ENCODE measurements at places on chromosomes 5 and 9.

- no peak for DNase-seq
These were observed 83.1 kb upstream of the IL6ST start for GRCh38 chr5:56077796-56078233.

DNA sequence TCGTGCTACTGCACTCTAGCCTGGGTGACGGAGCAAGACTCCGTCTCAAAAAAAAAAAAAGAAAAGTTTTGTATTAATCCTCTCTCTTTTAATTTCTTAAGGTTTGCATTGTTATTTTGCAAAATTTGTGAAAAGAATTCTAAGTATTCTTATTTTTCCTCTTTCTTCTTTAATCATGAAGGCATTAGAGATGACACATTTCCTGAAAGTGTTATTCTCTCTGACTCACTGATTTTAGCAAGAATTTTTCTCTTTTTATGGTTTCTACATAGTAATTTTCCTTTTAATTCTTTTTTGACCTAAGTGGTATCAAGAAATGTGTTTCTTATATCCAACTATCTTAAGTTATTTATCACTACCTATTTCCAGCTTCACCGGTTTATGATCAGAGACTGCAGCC, 78.0 kb downstream of the NSUN2 start:
- no peak for DNase-seq

DNA sequence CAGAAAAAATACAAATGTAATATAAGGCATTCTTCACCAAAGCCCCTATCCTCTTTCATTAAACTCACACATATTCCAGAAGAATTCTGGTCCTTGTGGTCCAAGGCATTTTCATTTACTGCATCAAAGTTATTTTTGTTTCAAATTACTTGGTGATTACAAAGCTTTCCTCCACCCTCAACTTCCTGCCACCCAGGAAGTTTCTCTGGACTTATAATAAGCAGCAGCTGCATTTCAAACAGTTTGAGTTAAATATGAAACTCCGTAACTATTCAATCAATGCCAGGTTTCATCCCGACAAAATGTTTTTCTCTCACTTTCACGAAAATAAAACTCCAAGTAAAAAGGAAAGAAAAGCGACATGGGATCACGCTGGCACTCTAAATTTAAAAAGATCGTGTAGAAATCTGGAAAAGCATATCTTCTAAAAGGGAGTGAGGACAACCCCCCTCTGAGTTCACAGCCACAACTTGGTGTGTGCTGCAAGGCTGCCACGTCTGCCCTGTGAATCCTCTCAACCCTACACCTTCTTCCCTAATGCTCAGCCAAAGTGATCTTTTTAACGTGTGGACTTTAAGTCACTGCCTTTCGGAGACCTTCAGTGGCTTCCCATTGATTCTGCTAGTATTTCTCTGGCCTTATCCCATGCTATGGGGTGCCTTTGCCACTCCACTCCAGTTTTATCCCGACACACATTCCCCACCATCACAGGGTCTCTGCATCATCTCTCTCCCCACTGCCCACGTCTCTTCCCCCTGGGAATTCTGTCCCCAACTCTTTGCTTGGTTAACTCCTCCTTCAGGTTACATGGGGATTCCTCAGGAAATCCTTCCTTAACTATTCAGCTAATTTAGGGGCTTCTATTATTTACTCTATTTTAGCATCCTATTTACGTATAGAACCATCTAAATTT, 91.1 kb upstream of the CER1 start:
- DNase-seq = no peak

DNA sequence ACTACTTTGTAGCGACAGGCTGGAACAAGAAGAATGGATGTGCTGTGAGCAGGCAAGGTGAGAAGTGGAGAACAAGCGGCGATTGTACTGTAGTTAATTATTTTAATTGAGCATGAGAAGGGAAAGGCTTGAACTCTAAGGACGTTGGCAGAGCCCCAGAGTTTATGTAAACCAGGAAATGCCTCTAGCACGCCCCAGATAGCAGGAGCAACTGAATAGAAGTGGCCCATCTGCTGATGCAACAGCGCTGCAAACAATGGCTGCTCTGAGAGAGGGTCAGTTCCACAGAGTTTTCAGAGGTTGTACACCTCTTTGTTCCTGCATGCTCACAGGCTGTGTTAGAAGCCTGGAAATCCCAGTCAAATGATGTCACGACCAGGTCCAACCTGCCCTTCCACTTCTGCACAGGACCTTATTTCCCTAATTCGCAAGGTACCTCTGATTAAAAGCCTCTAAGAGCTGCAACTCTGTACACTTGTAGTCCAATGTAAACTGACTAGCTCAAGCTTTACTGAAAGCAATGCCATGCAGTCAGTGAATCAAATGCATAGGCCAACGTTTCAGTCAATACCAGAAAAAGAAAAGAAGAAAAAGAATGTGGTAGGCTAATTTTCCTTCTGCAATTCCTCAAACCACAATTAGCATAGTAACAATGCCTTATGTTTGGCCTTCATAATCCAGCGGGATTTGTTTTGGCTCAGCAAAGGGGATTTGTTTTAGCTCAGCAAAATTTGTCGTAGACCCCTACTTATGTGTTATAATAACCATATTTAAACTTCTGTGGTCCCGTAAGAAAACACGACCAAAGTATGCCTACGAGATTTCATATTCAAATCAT, 119.6 kb upstream of the RETREG1 start:
- DNase-seq = no peak

- no peak for DNase-seq
These were observed 55.5 kb upstream of the MEF2C start for GRCh38 chr5:88938488-88938887.

DNA sequence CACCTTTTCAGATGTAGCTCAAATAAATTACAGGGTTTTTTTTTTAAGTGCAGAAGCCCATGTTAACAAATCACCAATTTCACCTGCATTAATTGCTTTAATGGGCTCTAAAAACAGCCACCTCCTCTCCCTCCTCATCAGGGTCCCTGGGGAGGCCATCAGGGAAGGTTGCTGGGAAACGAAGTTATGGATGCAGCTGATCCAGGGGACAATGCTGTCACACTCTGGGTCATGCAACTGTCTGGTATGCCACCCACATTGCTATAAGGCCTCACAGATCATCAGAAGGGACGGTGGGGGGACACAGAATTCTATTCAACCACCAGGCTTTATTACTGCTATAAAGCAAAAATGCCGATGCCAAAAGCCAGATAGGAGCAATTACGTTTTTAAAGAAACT, 9.3 kb downstream of the WHRN start:
- no peak for DNase-seq

GRCh38 chr5:14201325-14202045, 58.3 kb downstream of the TRIO start:
- DNase-seq = no peak

DNA sequence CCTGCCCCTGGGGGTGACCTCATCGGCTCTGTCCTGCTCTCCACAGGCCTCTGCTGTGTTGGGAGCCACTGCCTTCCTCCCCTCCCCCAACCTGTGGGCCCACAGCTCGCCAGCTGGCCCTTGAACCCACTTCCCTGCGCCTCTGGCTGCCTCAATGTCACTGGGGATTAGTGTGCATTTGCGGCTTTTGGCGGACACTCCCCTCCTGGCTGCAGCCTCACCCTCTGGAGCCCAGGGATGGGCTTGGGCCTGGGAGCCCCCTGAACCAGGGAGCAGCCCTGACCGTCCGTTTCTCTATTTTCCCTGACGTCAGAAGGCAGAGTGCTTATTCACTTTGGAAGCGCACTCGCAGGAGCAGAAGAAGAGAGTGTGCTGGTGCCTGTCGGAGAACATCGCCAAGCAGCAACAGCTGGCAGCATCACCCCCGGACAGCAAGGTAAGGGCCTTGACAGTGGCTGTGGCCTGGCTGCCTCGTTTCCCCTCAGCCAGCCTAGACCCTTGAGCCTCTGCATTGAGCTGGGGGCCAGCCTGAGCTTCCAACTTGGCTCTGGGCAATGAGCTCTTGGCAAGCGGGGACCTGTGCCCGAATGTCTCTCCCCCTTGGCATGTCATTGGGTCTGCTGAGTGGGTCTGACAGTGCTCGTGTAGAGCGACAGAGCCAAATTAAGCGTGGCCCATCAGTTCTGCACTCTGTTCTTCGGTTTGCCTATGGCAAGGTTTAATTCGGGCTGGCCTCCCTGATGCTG, 73.1 kb downstream of the RGS3 start:
- DNase-seq = peak; percentile 40

DNA sequence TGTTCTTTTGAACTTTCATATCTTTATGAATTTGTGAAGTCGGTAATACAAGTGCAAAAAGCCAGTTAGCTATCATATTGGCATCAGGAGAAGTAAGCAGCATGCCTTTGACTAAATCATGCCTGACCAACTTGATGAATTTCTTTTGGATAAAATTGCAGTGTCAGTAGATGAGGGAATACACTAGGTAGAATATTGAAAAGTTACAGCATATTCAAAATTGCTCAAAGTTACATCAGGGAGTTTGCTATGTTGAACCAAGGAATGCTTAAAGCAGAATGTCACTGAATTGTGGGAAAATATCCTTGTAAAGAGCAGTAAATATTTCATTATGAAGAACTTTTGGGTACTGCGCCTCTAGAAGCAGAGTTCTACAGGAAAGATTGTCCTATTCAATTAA, 87.1 kb upstream of the TLX3 start:
- no peak for DNase-seq

DNA sequence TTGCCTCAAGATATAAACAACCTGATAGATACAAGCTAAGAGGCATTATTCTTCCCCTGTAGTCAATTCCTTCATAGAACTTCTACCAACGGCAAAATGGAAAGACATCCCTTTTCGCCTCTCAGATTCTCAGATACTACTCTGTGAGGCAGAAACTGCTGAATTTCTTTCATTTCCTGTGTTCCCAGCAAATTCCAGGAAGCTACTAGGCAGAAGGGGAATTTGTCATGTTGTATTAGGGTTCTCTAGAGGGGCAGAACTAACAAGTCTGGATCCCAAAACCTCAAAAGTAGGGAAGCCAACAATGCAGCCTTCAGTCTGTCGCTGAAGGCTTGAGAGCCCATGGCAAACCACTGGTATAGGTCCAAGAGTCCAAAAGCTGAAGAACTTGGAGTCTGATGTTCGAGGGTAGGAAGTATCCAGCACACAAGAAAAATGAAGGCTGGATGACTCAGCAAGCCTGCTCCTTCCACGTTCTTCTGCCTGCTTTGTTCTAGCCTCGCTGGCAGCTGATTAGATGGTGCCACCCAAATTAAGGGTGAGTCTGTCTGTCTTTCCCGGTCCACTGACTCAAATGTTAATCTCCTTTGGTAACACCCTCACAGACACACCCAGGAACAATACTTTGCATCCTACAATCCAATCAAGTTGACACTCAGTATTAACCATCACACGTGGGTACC, 15.2 kb downstream of the RNF180 start:
- DNase-seq = no peak

- DNase-seq = no peak
These were observed 90.3 kb upstream of the OTULINL start for GRCh38 chr5:14491015-14491915.

DNA sequence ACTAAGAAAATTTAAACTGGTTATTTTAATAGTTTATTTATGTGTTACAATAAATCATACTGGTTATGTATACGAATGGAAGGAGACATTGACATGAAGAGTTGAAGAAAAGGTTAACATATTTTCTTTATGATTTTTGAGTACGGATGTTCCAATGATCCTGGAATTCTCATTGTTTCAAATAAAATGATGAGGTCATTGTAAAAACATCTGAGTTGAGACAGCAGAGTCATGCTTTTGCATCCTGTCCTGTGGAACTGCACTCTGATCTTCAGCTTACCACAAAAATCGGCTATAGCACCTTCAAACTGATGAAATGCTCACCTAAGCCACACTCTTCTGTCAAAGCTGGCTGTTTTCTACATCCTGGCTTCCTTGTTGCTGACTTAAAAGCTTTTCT, 67.8 kb downstream of the PTCD2 start:
- DNase-seq = no peak

DNA sequence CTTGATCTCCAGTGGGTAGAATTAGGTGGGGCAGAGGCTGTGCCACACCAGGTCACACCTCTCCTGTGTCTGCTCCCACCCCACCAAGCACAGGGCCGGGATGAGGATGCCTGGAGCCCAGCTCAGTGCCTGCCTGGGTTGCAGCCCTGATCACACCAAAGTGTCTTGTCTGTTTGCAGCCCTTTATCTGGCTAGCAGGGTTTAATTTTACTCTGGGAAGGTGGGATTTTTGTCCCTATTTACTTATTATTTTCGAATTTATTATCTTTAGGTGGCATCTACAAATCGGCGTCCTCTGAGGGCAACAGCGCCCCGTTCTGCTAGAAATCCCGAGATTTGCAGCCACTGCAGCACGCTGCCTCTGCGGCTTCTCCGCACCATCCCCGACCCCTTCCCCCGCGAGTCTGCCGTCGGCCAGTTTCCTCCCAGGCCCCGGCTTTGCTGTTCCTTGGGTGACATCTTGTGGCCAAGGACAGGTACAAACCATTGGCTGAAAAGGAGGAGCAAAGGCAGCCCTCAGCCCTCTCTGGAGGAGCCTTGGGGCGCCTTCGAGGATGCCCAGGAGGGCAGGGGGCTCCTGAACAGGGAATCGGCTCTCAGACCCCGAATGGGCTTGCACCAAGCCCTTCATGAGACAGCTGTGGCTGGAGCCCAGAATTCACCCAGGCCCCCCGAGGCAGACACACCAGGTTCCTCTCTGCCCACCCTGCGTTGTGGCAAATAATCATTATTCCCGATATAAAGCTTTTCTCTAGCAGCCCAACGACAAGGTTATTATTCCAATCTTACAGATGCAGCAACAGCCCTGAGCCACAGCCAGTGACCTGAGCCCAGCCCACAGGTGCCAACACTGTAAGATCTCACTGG, 113.0 kb downstream of the GAPVD1 start:
- DNase-seq = no peak

GRCh38 chr9:98039607-98040017, 16.9 kb upstream of the NANS start:
- no peak for DNase-seq

GRCh38 chr9:136654820-136655535, 7.7 kb upstream of the EGFL7 start:
- DNase-seq = no peak

DNA sequence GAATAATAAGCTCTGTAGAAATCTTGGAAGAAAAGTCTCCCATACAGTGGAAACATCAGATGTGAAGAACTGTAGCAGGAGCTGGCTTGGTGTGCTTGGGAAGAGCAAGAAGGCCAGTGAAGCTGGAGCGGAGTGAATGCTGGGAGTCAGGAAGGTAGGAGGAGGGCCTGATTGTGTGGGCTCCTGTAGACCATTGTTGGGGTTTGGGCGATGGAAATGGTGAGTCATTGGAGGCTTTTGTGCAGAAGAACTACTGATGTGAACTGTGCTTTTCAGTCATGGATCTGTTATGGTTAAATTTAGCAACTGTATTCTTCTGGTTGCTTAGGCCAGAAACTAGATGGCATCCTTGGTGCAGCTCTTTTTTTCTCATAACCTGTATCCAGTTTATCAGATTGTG, 2.3 kb downstream of the ICE1 start:
- DNase-seq = no peak

- DNase-seq = no peak
These were observed 130.1 kb upstream of the TLR4 start for GRCh38 chr9:117574099-117574498.

GRCh38 chr5:150183436-150183835, 6.4 kb upstream of the SLC6A7 start:
- no peak for DNase-seq

GRCh38 chr9:134422301-134423090, 96.2 kb downstream of the RXRA start:
- DNase-seq = no peak

- peak; percentile 84 for DNase-seq
These were observed 37.6 kb downstream of the ANKRD33B start for GRCh38 chr5:10601246-10602030.

Data from C1 segment of cervical spinal cord (tissue), 14 donors.